NCI-H1694 treated with DMSO at 0.1 percent for 48 hours (cell line): ENCODE measurements at places on chromosomes 13 and 19.

GRCh38 chr19:31963746-31964145, 381.7 kb upstream of the ZNF507 start:
- DNase-seq, result no peak

- no peak for DNase-seq
These were observed 2.8 kb downstream of the GSX1 start for GRCh38 chr13:27794921-27795717.

- DNase-seq, result no peak
These were observed 10.2 kb downstream of the CLN5 start for GRCh38 chr13:77001963-77002587.

- no peak for DNase-seq
These were observed 4.2 kb downstream of the TMEM259 start for GRCh38 chr19:1016647-1017114.

- DNase-seq, result no peak
These were observed 1146.9 kb downstream of the OLFM4 start for GRCh38 chr13:54175466-54175865.

GRCh38 chr19:6099599-6099998, 10.7 kb downstream of the RFX2 start:
- DNase-seq, result peak; percentile 39
